B cell (primary cell): ENCODE measurements at places on chromosomes 11 and 22. TPM values are rescaled to one million over a fixed set of nuclear protein-coding genes. Genes with fewer than 3 reads are reported as not detected.

DNA sequence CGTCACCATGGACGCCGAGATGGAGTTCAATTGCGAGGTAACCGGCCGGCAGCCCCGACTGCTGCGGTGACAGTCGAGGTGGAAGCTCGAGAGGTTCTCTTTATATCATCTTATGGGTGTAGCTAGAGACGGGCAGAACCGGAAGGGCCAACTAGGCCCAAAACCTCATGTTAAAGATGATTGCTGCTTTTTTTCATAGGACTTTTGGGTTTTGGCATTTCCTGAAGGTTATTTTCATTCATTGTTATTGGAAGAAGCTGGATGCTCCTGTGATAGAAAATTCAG lies 585 bp downstream of the NF2 start:
- H3K4me3 ChIP-seq = peak overlapping the region; percentile 82
- peak overlapping the region; percentile 92 for H3K27ac ChIP-seq
- H3K4me1 ChIP-seq = peaks cover 15% of the 10 kb centered on the region
- H3K27me3 ChIP-seq = no peaks in the 10 kb centered on the region
- DNase-seq = no peak

GRCh38 chr11:19380375-19380774 lies 139.6 kb upstream of the E2F8 start:
- H3K27me3 ChIP-seq = no peaks in the 10 kb centered on the region
- DNase-seq = no peak
- H3K36me3 ChIP-seq = no peaks in the 10 kb centered on the region
- no peak overlapping the region for H3K27ac ChIP-seq

- H3K4me3 ChIP-seq = no peak overlapping the region
- no peaks in the 10 kb centered on the region for H3K36me3 ChIP-seq
- no peaks in the 10 kb centered on the region for H3K4me1 ChIP-seq
- H3K27ac ChIP-seq = no peak overlapping the region
- no peaks in the 10 kb centered on the region for H3K27me3 ChIP-seq
Observed at GRCh38 chr11:61254403-61255025, 13.5 kb downstream of the PGA5 start.

DNA sequence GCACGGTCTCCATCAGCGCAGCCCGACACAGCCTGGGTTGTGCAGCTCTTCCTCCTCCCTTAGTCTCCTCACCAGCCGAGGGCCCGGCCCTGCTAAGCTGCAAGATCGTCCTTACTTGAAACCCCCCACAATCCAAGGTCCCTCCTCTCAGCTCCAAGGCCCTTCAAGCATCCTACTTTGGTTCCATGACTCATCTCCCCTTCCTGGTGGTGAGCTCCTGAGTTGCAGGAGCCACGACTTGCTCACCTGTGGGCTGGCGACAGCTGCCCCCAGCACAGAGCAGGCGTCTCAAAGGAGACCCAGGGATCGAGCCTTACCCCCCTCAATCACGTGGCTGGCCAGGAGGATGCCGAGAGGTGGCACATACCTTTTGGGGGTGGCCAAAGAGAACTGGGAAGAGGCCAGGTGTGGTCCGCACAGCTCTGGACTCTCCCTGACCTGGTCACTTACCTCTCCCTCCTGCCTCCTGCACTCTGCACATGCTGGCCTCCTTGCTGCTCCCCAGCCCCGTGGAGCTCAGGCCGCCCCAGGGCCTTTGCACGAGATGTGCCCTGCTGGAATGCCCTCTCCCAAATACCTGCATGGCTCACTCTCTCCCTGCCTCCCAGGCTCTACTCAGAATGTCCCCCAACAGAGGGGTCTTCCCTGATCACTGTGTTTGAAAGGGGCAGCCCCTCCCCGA lies 35.2 kb upstream of the FADD start:
- no peak overlapping the region for H3K4me3 ChIP-seq
- no peaks in the 10 kb centered on the region for H3K27me3 ChIP-seq
- no peak overlapping the region for H3K27ac ChIP-seq
- H3K36me3 ChIP-seq = no peaks in the 10 kb centered on the region

DNA sequence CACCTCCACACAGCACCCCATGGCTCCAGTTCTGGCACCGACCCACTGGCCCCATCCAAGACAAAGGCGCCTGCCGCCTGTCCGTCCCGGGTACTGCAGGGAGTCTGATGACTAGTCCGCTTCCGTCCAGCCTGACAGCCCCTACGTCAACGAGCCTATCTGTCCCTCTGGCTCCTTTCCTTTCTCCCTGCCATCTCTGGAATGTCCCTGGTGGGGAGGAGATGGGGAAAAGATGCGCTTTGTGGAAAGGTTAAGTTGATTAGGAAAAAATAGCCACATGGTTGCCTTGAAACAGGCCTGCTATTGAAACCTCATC lies 10.4 kb downstream of the PDGFB start:
- peaks cover 47% of the 10 kb centered on the region for H3K4me1 ChIP-seq
- H3K4me3 ChIP-seq = no peak overlapping the region
- H3K27ac ChIP-seq = no peak overlapping the region
- H3K36me3 ChIP-seq = no peaks in the 10 kb centered on the region

DNA sequence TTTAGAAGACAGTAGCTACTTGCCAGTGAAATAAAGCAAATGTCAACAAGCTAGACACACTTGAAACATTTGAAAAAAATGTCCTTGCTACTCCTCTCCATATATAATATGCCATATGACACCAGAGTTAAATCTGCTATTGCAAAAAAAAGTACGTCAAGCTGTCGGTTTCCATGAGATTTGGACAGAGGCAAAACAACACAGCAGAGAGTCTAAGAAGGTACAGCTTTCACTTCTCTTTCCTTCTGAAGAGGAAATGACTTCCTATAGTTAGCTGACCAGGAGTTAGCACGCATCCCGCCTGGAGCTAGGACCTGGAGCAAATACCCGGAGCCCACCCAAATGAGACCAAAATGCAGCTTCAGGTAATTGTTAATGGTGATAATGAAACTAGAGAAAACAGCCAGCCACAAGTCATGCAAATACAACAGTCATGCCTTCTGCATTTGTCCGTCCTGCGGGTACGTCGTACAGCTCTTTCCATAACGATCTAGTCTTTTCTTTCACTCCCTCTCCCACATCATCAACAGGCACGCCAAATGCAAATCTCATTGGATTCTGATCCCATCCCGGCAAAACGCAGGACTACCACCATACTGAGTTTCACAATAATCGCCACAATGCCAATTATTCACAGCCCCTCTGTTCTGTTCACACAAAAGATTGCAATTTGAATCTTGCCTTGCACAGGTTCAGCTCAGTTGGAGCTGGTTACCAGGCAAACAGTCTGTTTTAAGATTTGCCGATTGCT lies 395.0 kb upstream of the CCDC90B start:
- no peak overlapping the region for H3K27ac ChIP-seq
- no peaks in the 10 kb centered on the region for H3K36me3 ChIP-seq
- H3K27me3 ChIP-seq = peaks cover 4% of the 10 kb centered on the region
- DNase-seq = peak; percentile 13
- H3K4me1 ChIP-seq = no peaks in the 10 kb centered on the region

GRCh38 chr11:18452927-18453326 lies 2.7 kb upstream of the LDHAL6A start:
- H3K36me3 ChIP-seq = no peaks in the 10 kb centered on the region
- no peak overlapping the region for H3K4me3 ChIP-seq
- DNase-seq = no peak

- H3K4me3 ChIP-seq = no peak overlapping the region
- peaks cover 34% of the 10 kb centered on the region for H3K4me1 ChIP-seq
- no peak overlapping the region for H3K27ac ChIP-seq
- no peaks in the 10 kb centered on the region for H3K36me3 ChIP-seq
- H3K27me3 ChIP-seq = peaks cover 20% of the 10 kb centered on the region
Observed at GRCh38 chr22:17119481-17120202, 1.5 kb downstream of the TMEM121B start.

DNA sequence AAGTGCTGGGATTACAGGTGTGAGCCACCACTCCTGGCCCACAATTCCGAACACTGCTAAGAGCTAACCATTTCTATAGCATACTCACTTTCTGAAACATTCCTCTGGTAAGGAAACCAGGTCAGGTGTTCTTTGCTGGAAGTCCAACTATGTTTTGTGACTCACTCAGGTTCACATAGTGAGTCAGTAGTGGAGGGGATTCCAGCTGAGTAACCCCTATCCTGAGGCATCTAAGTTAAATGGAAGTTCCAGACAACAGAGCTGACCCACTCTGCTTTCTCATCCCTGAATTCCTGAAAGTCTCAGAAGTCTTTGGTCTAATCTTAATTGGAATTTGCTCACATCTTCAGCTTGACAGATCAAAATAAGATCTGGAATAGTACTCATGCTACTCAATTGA lies 3.0 kb upstream of the CHRNA10 start:
- no peak overlapping the region for H3K27ac ChIP-seq
- H3K4me1 ChIP-seq = no peaks in the 10 kb centered on the region
- H3K4me3 ChIP-seq = no peak overlapping the region
- no peaks in the 10 kb centered on the region for H3K27me3 ChIP-seq
- peaks cover 77% of the 10 kb centered on the region for H3K36me3 ChIP-seq
- no peak for DNase-seq

Gene MS4A3
- not detected in 2 replicates for total RNA-seq

Gene ANO5
- total RNA-seq = not detected in 2 replicates

Gene RFPL1
- not detected in 2 replicates for total RNA-seq

Gene TRAF6
- 20.2 and 22.4 TPM in 2 replicates for total RNA-seq

Gene PLEKHB1
- 16.7 and 25.2 TPM in 2 replicates for total RNA-seq

Gene PIWIL4
- total RNA-seq = 0.67 and 1.00 TPM in 2 replicates

Gene MISFA
- 1.2 and 3.2 TPM in 2 replicates for total RNA-seq

Gene KCNJ4
- not detected in 2 replicates for total RNA-seq
